ENCODE measurements at places on chromosomes 5 and 9. TPM values are rescaled to one million over a fixed set of nuclear protein-coding genes. Genes with fewer than 3 reads are reported as not detected.

Gene WNT8A
- total RNA-seq, result not detected

Gene MAMDC4
- total RNA-seq, result 3.3 TPM

Gene CCL28
- 0.15 TPM for total RNA-seq

Gene MZB1
- total RNA-seq, result not detected

Gene GAPT
- not detected for total RNA-seq

Gene PAEP
- total RNA-seq, result not detected

Gene ST8SIA4
- total RNA-seq, result not detected

Gene BTNL9
- not detected for total RNA-seq

Gene C1QTNF3
- 0.46 TPM for total RNA-seq

Gene PCDHAC2
- not detected for total RNA-seq

Gene ADAMTSL1
- total RNA-seq, result 45.4 TPM

Gene FSTL4
- total RNA-seq, result not detected

Gene SURF2
- 17.7 TPM for total RNA-seq

Gene PCDHB7
- total RNA-seq, result 0.38 TPM

Gene ACTBL2
- total RNA-seq, result not detected

Gene RALGPS1
- 0.99 TPM for total RNA-seq

Gene RLN1
- not detected for total RNA-seq

Gene DMRT2
- not detected for total RNA-seq

Gene ADRA1B
- 0.41 TPM for total RNA-seq

Gene ITGA2
- 48.8 TPM for total RNA-seq

Gene ORM2
- not detected for total RNA-seq

Gene FGF18
- not detected for total RNA-seq

Gene SPINK1
- total RNA-seq, result not detected

Gene EGFL7
- total RNA-seq, result 4.1 TPM

Gene PCDH12
- total RNA-seq, result 0.31 TPM

Gene CATSPER3
- not detected for total RNA-seq

Gene HMGCR
- total RNA-seq, result 25.6 TPM

Gene SPINK6
- not detected for total RNA-seq

Gene ADAMTS6
- total RNA-seq, result 27.2 TPM

Gene NRG2
- 0.21 TPM for total RNA-seq

Gene TYRP1
- not detected for total RNA-seq

Gene ELAVL2
- total RNA-seq, result not detected

Gene AJM1
- total RNA-seq, result 7.4 TPM

Gene F2RL1
- 3.1 TPM for total RNA-seq

Gene ANKRD18A
- not detected for total RNA-seq

Gene SMC5
- 19.3 TPM for total RNA-seq

Gene CDK7
- 48.7 TPM for total RNA-seq

Gene MED7
- 9.8 TPM for total RNA-seq

Gene RNF130
- 0.91 TPM for total RNA-seq

Gene HAPLN1
- 10.2 TPM for total RNA-seq

Gene TMEM215
- total RNA-seq, result not detected

Gene TPPP
- 0.18 TPM for total RNA-seq

Gene OR1N2
- total RNA-seq, result not detected

Gene IFNK
- total RNA-seq, result not detected

Gene FOXE1
- 161 TPM for total RNA-seq

Gene SNCAIP
- 0.12 TPM for total RNA-seq

Gene PCDHA3
- total RNA-seq, result not detected

Gene SPRY4
- 24.1 TPM for total RNA-seq

Gene PPP3R2
- not detected for total RNA-seq

Gene RNF44
- 10.9 TPM for total RNA-seq

Gene GPRIN1
- 3.4 TPM for total RNA-seq

Gene EIF4EBP3
- total RNA-seq, result 3.4 TPM

Gene ADGRV1
- total RNA-seq, result not detected

Gene NEUROG1
- not detected for total RNA-seq

Gene LRRC14B
- total RNA-seq, result not detected

Gene EQTN
- total RNA-seq, result not detected

Gene ACTL7A
- not detected for total RNA-seq

Gene INSL6
- total RNA-seq, result not detected

Gene SELENOP
- total RNA-seq, result 0.33 TPM

Data from HFFc6 (cell line).